Sciatic nerve (tissue), 2 donors: ENCODE measurements at places on chromosomes 2 and 18.

- DNase-seq: no peak
Observed at GRCh38 chr2:21930226-21930625, 806.5 kb downstream of the TDRD15 start.

GRCh38 chr18:30328839-30329238 is 713.7 kb downstream of the DSC3 start:
- DNase-seq: no peak

GRCh38 chr18:47881752-47882455 is 48.6 kb downstream of the SMAD2 start:
- DNase-seq: no peak

DNA sequence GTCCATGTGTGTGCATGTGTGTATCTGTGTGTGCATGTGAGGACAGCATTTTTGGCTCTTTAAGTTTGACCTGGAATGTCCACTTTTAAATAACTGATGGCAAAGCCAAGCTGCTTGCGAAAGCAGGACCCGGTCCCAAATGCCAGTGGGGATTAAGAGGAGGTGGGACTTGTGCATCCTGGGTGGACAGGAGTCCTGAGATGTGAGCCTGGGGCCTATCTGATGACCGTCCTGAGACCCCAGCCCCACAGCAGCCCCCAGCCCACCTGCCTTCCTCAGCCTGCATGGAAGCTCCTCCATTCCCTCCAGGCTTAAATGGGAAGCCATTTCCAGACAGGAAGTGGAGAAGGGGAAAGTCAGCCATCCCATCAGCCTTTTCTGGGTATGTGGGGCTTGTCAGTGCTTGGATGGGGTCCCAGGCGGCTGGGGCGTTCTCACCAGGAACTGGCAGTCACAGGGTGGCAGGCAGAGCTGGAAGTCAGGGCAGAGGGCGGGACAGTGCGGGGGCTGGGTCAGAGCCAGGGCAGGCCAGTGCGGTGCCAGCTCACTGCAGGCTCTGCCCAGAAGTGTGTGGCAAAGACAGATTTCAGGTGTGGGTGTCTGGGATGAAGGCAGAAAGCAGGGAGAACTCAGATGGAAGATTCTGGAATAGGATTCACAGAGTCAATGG is 117.8 kb downstream of the ACKR3 start:
- DNase-seq: no peak

DNA sequence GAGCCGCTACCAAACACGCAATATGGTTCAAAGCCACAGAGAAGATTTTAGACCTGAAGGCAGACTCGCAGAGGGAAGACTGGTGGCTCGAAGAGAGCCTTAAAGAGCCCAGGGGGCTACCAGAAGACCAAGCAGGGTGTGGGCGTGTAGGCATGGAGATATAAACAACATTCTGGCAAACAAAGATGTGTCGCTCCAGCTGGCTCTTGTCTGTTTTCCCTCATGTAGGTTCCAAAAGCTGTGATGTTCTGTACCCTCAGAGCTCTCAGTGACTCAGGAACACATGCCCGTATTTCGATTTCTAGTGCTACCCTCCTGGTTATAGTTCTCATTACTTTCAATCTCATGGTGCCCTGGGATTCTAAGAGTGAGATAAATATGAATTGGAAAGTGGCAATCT is 44.5 kb downstream of the DOCK10 start:
- DNase-seq: no peak

DNA sequence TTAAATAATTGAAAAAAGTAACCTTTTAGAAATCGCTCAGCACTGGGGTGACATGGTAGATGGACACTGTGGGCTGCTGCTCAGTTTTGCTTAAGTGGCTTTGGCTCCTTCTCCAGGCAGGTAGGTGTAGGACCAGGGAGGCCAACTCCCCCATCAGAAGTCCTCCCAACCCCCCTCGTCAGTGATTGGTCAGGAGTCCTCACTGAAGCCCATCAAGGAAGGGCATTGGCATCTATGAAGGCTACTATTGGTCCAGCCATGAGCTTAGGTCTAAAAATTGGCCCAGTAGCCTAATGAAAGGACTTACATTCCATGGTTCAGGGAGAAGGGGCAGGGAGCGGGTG is 34.7 kb downstream of the ST3GAL5 start:
- DNase-seq: no peak

DNA sequence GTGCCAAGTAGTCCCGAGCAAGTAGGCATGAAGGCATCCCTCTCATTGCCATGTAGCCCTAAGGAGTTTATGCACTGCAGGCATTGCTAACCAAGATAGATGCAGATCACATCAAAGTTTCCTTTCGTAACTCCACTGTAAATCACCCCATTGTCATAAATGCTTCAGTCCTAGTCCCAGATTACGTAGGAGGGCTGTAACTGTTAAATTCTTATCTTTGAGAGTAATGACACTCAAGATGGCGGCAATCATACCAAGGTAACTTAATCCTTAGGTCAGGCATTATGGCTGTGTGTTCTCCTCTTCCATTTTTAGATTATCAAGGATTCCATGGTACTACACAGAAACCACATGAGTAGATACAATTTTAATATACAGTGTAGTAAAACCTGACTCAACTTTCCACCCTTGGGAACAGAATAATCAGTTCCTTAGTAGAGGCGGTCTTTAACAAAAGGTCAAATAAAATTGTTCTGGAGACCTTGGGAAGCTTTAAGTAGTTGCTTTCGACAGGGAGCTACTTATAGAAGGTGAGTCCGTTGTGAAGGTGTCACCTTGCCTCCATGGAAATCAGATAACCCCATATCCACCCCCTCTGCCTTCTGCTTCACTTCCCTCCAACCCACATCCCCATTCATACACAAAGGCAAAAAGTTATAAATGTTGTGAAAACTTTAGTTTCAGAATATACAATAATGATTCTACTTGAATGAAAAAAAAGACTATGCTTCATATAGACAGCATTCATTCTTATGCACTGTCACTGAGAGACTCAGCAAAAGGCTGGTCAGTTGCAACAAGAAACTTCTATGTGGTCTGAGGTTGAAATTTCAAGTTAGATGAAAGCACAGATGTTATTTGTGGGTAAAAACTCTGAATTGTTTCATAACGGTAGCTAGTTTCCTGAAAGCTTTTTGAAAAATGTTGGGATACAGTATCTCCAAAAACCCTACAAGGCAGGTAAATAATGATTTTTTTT is 64.8 kb upstream of the GALNT5 start:
- DNase-seq: no peak

DNA sequence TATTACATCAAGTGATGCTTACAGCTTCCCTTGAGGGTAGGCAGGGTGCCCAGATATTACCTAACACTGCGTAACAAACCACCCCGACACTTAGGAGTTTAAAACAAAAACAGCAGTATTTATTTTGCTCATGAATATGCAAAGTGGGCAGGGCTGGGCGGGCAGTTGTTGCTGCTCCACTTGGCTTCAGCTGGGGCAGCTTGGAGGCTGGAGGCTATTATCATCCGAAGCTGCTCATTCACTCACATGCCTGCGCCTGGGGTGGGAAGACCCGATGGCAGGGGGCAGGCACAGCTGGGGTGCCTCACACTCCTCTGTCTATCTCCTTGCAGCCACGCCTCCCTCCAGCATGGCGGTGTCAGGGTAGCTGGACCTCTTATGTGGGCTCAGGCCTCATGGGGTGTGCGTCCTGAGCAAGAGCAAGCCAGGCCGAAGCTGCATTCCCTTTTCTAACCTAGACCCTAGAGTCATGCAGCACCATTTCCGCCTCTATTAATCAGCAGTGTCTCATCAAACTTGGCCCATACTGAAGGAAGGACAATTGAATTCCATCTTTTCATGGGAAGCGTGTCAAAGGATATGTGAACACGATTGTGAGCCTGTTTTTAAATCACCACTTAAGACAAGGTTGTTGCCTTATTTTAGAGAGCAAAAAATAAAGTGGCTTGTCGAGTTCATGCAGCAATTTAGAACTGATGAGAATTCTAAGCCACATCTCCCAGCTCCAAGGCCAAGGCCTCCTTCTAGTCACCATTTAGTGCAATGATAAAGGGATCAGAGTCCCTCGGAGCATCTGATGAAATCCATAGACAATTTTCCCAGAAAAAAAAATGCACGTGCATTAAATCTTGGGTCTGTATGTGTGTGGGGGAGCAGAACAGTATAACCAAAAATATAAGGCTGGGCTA is 54.9 kb downstream of the SDC1 start:
- peak; percentile 49 for DNase-seq

DNA sequence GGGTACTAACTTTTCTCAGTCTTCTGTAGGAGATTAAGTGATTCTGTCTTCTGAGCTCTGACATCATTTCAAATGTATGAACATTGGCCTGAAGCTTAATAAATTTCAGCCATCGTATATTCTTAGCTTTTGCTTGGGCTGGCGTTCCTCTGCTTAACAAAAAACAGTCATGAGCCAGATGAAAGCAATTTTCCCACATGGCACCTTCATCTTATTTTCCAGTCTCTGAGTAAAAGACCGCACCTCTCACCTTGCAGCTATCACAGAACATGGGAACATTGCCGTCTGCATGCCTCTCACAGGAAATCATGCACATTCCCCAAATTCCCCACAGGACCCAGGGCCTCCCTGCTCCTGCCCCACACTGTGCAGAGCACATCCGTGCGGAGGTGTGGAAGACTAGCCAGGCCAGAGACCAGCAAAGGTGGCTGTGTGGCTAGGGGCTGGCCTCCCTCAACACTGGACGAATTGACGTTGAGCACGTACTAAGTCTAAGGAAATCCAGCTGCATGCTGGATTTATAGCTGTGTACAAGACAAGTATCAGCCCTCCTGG is 531.8 kb upstream of the ID2 start:
- DNase-seq: no peak

GRCh38 chr2:173271135-173271534 is 83.5 kb upstream of the CDCA7 start:
- DNase-seq: no peak

GRCh38 chr2:72887032-72887739 is at the start of gene SPR:
Gene SPR, plus strand, starts transcription at chr2:72887408. Its CDS starts 25 bp downstream, at chr2:72887433.
- DNase-seq: peak; percentile 83

DNA sequence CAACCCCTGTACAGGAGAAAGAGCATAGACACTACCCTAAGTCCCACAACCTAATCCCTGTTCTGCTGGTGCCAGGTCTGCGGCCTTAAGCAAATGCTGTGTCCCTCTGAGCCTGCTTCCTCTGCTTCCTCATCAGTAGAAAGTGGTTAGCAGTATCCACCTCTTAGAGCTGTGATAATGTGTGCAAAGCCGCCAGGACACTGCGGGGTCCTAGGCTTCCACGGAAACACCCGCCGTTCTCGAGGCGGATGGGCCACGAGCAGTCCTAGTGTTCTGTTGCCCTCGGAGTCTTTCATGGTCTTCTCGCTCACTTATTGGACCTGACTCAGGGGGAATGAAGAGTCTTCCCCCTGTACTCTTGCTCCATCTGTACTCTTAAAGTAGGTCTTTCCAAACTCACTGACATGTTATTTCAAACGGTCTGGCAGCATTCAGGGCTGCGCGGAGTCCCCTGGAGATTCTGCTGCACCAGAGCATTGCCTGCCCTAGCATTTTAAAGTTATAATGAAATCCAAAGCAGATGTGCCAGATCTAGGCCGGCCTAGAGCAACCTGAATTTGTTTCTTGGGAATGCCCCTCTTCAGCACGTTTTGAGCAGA is 107.2 kb upstream of the ZNF236 start:
- no peak for DNase-seq

GRCh38 chr2:199572571-199572970 is 114.8 kb upstream of the SATB2 start:
- DNase-seq: no peak

DNA sequence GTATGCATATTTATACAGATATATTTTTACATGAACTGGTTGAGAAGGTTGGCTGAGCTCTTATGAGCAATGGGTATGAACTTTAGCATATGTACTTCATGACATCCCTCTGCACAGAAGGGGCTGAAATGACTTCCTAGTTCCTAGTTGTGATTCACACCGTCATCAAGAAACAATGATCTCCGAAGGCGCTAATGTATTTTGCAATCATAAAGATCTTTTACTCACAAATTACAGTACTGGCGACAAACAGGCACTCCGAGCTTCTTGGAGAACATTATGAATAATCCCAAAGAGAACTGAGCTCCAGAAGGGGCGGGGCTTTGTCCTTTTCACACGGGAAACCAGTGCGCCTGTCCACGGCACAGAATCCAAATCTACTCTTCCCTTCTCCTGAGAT is 18.1 kb downstream of the BCL2 start:
- no peak for DNase-seq

DNA sequence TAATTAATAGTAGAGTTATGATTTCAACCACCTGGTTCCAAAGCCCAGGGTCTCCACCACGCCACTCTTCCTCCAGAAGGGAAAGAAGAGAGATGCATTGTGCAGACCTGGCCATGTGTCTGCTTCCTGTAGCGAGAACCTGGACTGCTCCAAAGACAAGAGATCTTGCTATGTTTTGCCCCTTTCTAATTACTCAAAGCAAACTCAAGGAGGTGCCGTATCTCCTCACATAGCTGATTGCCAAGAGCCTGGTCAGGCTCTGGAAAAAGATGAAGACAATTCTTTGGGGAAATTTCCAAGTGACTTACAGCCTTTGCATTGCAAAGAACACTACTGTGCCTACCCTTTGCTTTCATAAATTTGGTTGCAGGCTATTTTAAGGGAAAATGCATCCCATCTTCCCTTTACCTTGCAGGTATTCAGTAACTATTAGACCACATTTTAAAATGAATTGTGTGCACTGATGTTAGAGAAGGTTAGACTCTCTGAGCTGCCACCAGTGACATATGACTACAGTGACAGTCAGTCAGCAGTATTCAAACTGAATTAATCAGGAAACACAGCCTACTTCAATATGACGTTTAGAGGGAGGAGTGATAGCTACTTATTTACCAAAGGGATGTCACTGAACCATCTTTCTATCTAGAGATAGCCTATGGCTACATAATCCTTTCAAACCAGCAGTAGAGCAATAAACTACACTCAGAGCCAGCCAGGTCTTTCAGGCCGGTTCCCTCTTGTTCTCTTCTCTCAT is 842.1 kb upstream of the FANCL start:
- no peak for DNase-seq

DNA sequence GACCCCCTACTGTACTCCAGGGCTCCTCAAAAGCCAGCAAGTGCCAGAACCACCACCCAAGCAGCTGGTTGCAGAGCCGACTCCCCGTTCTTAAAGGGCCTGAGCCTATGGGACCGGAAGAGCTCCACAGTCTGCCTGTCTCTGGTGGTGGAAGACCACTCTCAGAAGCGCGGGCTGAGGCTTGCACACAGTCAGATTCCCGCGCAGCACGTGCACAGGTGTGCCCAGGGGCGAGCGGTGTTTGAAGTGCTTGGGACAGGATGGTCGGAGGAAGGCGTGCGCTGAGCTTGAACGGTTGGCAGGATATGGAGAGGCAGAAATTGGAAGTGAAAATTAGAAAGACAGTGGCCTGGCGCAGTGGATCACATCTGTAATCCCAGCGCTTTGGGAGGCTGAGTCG is 64.8 kb downstream of the CYP26B1 start:
- DNase-seq: no peak

GRCh38 chr2:164954954-164955701 is at the start of gene SLC38A11:
Gene SLC38A11, minus strand, starts transcription at chr2:164955525. Its CDS starts 278 bp downstream, at chr2:164955247.
- peak; percentile 60 for DNase-seq

- DNase-seq: peak; percentile 64
Observed at GRCh38 chr18:51666763-51667191, 469.3 kb upstream of the MEX3C start.

GRCh38 chr2:108617617-108618016 is 83.3 kb downstream of the LIMS1 start:
- DNase-seq: no peak
